ENCODE measurements at places on chromosomes 7 and 10.

DNA sequence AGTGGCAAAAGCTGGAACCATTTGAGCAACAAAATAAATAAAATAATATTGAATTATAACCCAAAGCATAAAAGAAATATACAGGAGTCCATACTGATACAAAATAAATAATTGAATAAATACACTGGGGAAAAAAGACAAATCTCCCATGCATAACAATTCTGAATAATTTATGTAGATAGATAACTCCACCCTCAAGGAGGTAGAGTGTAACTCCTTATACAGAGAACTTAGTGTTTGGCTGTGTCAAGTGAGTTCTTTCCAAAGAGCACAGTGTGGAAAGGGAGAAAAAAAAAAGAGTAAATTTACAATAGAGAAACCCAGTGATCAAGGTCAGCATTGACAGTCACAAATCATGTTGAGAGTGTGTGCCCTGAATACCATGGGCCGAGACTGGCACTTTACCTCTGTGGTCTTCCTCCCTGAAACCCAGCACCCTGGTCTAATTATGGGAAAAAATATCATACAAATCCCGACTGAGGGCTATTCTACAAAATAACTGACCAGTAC, 5.5 kb downstream of the PIK3AP1 start:
- DNase-seq = no peak

- DNase-seq = no peak
These were observed 62.6 kb downstream of the CLIP2 start for GRCh38 chr7:74351836-74352235.

DNA sequence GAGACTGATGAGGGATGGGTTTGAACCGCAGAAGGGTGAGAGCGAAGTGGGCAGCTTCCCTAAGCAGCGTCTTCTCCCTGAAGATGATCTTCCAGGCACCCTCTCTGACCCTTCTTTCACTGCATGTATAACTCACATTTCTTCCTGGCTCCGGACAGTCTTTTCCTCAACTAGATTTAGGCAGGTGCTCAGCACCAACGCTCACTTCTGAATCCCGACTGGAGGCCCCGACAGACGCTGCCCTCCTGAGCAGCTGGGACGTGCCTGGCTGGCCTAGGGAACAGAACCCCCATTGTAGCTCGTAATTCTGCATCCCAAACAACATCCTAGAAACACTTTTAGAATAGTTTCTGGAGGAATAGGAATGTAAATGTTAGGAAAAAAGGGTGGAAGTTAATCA, 206.6 kb downstream of the DIP2C start:
- DNase-seq = no peak

DNA sequence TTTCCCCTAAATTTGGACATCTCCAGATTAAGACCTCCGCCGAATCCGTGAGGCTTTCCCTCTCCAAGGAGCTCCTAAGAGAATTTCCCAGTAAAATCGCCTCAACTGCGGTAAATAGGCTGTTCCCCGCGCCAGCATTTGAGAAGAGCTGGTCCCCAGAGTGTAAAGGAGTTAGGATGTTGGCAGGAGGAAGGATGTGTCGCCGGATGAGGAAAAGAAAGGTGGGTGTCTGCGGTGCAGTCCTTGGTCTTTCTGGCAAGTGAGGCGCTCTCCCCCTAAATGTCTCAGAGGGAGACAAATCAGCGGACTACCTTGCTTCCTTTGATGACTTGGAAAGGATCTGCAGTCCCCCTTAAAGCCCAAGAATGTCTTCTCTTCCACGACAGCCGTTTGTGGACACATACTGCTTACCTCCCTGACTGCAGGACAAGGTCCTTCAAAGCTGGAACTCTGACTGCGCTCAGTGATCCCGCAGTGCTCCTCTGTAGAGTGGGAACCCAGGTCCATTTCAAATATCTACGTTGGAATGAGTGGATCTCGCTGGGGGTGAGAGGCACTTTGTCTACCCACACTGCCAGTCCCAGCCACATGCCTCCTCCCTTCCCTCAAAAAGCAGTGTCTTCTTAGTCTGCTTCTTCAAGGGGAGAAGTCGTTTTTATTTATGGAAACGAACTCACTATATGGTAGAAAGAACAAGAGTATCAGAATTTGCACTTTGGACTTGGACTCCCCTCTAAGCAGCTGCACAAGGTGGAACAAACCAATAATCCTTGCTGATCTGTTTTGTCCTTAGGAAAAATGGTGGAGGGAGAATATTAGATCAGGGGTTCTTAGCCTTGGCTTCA, 1.1 kb upstream of the DLG5 start:
- DNase-seq = no peak

GRCh38 chr7:140649556-140650205, 9.1 kb upstream of the DENND2A start:
- no peak for DNase-seq

- no peak for DNase-seq
These were observed 1.8 kb downstream of the MUC17 start for GRCh38 chr7:101021703-101022102.

DNA sequence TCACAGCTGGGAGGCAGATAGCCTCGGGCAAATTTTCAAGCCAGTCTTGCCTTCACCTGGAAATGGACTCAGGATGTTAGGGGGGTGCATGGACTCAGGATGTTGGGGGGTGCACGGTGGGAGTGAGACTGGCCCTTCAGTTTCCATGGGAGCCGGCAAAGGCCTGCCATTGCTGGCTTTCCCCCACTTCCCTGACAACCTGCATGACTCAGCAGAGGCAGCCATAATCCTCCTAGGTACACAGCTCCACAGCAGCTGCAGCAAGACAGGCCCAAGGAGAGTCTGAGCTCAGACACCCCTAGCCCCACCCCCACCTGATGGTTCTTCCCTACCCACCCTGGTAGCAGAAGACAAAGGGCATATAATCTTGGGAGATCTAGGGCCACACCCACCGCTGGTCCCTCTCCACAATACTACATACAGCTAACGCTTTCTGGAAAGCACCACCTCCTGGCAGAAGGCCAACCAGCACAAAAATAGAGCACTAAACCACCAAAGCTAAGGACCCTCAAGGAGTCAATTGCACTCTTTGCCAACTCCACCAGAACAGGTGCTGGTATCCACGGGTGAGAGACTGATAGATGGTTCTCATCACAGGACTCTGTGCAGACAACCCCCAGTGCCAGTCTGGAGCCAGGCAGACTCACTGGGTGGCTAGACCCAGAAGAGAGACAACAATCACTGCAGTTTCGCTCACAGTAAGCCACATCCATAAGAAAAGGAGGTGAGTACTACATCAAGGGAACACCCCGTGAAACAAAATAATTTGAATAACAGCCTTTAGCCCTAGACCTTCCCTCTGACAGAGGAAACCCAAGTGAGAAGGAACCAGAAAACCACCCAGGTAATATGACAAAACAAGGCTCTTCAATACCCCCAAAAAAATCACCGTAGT, 18.3 kb downstream of the C7orf25 start:
- DNase-seq = no peak

DNA sequence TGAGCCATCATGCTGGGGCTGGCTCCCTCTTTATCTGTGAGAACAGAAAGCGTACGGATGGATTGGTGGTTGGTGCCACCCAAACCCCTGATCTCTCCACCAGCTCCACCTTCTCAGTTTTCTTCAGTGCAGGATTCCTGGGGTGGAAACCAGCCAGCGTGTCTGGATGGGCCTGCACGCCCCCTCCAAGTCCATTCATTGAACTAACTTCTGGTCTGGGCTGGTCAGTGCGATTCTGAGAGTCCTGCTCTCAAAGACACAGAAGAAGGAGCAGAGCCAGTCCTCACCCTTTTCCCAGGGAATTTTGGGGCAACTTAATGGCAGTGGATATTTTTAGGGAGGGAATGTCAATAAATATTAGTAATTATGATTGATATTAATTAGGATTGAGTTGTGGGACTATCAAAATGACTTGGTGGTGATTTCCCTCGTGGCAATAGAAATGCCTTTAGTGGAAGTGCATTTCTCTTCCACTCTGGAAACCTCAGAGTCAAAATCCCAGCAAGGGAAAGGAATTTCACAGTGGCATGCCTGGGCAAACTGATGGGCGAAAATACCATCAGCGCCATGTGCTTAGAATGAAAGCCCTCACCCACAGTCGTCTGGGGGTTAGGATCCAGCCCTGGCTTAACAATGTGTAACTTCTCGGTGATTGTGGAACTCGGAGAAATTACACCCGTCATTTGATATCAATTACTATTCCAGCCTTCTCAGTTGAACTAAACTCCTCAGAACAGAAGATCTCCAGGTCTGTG, 69.3 kb upstream of the EEPD1 start:
- DNase-seq = no peak

DNA sequence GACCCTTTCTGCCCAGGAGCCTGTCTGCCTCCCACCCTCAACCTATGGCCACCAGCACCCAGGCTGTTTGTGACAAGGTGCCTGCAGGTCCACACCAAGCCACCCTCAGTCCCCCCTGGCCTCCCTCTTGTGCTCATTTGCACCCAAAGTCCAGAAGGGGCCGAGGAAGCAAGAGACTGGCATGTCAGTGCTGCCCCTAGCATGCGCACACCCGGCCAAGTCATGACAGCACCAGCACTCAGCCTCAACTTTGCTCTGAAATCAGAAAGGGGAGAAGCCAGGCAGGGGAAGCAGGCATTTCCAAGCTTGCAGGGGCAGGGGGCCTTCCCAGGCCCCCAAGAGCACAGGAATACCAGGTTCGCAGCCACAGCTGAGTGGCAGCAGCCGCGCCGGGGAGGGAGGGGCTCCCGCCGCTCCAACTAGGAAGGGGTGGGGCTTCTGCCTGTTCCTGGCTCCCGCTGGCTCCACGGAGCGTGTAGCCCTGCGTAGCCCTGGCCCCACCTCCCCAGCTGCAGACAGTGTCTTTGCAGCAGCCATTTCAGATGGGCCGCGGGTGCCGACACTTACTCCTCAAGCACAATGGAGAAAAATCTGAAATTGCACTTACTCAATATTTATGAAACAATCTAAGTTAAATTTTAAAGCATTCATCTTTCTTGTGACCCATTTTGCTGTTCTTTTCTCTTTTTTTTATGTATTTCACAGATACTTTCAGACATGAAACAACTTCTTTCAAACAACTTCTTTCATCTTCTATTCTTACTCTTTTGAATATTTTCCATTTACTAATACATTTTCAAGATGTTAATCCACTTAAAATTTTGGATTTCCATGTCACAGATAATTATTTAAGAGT, 54.9 kb upstream of the ABCB5 start:
- no peak for DNase-seq

- no peak for DNase-seq
These were observed 3.1 kb downstream of the PWWP2B start for GRCh38 chr10:132400041-132400546.

DNA sequence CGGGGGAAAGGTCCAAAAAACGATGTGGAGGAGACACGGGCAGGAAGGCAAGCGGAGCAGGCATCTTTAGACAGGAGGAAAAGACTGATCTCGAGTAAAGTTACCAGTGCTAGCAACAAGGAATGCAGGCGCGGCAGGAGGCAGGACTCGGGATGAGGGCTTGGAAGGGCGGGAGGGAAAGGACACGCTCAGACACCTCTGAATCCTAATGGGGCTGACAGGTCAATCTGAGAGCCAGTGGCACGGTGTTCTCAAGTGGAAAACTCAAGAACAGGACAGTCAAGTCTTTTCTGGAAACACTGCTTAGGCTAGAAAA, 155.3 kb upstream of the COBL start:
- no peak for DNase-seq

GRCh38 chr7:42460933-42461332, 223.9 kb upstream of the GLI3 start:
- no peak for DNase-seq

DNA sequence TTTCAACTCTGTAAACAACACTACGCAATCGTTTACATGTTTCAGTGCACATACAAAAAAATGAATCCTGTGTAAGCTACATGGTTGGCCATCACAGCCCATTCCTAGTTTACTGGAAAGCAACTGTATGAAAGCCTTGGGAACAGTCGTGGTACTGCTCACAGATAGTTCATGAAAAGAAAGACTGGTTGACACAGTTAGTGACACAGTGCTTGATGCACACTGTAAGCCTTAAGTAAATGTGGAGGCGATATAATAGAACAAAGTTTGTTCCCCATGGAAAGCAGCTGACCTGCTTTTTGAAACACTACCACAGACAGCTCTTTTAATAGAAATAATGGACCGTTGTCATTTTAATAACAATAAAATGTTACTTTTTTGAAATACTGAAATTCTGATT, 5.1 kb downstream of the CACNA2D1 start:
- no peak for DNase-seq

GRCh38 chr10:131858118-131858515, 42.7 kb upstream of the PPP2R2D start:
- no peak for DNase-seq

- DNase-seq = no peak
These were observed 194.8 kb upstream of the PTN start for GRCh38 chr7:137538361-137538762.

GRCh38 chr7:5677538-5678294, 103.7 kb downstream of the RNF216 start:
- DNase-seq = no peak

DNA sequence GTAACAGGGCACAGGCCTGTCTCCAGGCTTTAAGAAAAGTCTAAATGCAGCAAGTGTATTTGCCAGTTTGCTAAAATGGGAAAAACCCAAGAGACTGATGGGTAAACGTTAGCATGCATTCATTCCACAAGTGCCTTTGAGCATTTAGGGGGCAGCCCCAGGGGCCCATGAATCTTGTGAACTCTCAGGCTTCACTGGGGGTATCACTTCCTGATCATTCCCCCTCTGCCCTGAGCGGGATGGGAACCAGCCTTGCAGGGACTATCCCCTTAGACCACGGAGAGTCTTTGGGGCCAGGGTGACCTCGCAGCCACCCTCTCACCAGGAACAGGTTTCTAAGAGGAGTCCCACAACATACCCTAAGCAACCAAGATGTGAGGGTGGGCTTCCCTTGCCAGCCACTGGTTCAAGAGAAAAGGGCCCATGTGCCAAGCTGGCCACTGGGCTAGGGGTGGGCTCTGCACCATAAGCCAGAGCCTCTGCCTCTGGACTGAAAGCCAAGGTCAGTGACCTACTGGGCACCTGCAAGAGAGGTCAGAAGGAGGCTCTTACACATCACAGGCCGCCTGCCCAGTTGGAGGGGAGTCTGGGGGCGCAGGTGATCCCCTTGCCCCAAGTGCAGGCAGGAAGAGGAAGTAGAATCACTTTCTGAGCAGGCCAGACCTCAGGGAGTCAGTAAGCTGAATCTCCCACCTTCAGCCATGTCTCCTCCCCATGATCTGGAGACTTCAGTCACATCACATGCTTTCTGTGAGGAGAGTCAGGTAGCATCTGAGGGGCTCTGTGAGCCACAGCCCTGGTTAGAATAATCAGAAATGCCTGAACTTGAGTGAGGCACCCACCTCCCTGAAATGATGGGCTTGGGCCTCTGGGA, 75.0 kb downstream of the C10orf105 start:
- DNase-seq = no peak

Data from stimulated activated CD8-positive, alpha-beta memory T cell treated with anti-CD3 and anti-CD28 coated beads, Interleukin-2, amount 100 ng/mL, for 1 hour (primary cell).